ENCODE measurements at places on chromosomes 6 and 20. TPM values are rescaled to one million over a fixed set of nuclear protein-coding genes. Genes with fewer than 3 reads are reported as not detected.

DNA sequence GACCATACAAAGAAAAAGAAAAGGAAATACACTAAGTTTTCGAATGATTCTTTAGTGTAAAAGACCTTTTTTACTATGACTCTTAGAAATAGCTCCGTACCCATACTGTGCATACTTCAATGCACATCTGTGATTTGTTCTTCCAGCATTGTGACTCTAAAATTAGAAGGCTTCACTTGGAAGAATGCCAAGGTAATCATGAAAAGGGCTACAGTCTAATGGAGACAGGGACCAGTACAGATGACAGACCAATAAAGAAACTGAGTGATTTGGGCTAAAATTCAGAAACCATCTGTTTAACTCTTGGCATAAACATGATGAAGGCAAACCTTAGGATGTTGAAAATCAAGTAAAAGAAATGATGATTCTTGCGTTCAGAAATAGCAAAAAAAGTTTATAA is 46.3 kb downstream of the CYP39A1 start:
- DNase-seq = no peak

DNA sequence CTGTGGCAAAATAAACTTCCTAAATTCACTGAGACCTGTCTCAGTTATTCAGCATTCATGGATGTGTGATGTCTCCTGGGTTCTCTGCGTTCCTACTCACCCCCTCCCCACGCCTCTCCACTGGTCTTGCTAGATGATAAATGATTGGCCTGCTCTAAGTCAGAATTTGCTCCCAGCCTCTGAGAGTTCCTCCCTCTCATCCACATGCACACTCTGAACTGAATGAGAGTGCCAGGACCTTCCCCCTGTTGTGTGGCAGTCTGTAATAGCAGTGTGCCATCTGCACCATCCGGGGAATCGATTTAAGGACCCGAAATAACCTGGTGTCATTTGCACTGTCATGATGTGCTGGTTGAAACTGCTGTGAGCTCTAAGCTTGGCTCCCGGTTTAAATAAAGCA is 135.8 kb upstream of the AFDN start:
- no peak for DNase-seq

DNA sequence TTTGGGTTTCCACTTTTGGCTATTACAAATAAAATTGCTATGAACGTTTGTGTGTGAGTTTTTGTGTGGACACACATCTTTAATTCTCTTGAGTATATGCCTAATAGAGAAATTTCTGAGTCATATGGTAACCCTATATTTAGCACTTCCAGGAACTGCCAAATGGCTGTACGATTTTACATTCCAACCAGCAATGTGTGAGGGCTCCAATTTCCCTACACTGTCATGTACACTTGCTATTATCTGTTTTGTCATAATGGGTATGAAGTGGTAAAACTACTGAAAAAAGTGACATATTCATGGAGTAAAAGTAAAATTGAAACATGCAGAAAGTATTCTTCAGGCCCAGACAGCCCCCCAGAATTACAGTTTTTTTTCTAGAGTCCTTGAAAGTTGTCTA is 59.6 kb upstream of the ESR1 start:
- DNase-seq = no peak

DNA sequence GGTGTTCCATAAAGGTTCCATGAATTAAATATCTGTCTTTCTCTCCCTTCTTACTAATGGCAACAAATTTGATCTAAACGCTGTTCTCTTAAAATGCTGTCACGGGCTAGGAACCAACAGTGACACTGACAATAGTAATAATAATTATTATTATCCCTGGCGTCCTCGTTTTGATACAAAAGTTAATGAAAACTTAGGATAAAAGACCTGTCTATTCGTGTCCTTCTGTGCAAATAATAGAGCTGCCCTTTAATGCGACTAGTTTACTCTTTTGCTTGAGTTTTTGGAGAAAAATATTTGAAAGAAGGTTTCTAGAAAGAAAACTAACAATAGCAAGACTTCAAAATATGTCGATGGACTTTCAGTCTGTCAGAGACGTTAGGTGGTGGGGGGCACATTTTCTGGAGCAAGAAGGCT is 4.3 kb downstream of the VGLL2 start:
- no peak for DNase-seq

DNA sequence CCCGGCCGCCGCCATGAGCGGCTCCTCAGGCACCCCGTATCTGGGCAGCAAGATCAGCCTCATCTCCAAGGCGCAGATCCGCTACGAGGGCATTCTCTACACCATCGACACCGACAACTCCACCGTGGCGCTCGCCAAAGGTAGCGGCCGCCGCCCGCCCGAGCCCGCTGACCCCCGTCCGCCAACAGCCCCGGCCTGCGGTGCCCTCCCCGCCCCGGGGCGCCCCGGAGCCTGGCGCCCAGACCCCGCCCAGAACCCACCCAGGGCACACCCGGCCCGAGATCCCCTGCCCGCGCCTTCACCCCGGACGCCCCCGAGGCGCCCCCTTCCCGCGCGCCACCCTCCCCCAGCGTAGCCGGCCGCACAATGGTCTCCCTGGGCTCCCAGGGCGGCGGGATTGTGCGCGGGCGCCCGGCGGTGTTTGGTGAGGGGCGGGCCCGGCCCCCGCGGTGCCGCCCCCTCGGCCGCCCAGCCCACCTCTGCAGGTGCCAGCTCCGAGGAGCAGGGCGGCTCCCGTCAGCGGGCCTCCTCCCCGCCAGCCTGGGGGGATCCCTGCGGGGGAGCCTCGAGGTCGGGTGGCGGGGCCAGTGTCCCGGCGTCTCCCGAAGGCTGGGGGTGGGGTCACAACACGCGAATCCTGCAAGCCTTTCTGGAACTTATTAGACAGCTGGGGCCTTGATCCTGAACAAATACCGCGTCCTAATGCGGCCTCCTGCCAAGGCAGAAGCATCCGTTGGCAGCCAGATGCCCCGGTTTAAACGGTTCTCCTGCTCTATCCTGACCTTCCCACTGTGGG is 577 bp downstream of the LSM14B start:
- no peak for DNase-seq

- no peak for DNase-seq
Observed at GRCh38 chr20:17421493-17421892, 109.7 kb downstream of the BFSP1 start.

- no peak for DNase-seq
Observed at GRCh38 chr6:159681191-159681880, 11.7 kb downstream of the SOD2 start.

The HSPA1A gene
- 315 TPM for total RNA-seq

The RBPJL gene
- not detected for total RNA-seq

The ZNF318 gene
- total RNA-seq = 11.3 TPM

The PTK7 gene
- 4.5 TPM for total RNA-seq

The TCF15 gene
- 8.0 TPM for total RNA-seq

The CTAGE9 gene
- not detected for total RNA-seq
